Astrocyte (in vitro differentiated cells and primary cell): ENCODE measurements at places on chromosomes 16 and 17. TPM values are rescaled to one million over a fixed set of nuclear protein-coding genes. Genes with fewer than 3 reads are reported as not detected.
A peak's percentile ranks its signal among the peaks of the same experiment; 100 is the strongest.

- DNase-seq = no peak
These were observed 12.9 kb upstream of the PRSS54 start for GRCh38 chr16:58307583-58308312.

GRCh38 chr17:799261-799660 is 17.1 kb downstream of the MRM3 start:
- DNase-seq = no peak

DNA sequence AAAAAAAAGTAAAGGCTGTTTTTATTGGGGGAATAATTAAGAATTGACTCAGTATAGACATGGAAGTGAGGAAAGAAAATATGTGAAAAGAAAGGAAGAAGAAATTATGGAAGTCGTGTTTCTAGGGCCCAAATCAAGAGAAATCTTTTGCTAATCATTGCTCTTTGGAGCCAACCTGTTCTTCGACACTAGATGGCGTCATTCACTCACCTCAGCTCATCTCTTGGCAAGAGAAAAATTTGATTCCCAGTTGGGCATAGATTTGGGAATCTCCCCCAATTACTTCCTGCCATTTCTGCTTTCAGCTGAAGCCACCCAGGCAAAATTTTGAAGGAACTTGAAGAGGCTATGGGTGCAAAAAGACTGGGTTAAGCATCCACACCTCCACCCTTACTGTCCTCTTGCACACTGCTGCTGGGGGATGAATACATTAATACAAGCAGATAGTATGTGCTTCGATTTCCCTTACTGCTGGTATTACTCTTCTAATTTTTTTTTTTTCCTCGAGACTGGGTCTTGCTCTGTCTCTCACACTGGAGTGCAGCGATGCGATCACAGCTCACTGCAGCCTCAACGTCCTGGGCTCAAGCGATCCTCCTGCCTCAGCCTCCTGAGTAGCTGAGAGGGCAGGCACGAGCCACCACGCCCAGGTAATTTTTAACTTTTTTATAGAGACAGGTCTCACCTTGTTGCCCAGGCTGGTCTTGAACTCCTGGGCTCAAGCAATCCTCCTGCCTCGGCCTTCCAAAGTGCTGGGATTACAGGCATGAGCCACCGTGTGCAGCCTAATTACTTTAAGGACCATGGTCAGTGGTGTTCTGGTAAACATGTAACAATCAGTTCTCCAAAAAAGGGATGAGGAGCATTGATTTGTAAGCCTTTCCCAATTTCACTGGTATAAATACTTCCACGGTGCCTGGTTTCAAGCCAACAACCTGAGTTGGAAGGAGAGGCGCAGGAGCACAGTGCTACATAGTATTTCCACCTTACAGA is 13.5 kb downstream of the PSMD7 start:
- DNase-seq = peak; percentile 25

SOCS3 gene
- 13.4 and 16.7 TPM in 2 replicates for total RNA-seq

DNA sequence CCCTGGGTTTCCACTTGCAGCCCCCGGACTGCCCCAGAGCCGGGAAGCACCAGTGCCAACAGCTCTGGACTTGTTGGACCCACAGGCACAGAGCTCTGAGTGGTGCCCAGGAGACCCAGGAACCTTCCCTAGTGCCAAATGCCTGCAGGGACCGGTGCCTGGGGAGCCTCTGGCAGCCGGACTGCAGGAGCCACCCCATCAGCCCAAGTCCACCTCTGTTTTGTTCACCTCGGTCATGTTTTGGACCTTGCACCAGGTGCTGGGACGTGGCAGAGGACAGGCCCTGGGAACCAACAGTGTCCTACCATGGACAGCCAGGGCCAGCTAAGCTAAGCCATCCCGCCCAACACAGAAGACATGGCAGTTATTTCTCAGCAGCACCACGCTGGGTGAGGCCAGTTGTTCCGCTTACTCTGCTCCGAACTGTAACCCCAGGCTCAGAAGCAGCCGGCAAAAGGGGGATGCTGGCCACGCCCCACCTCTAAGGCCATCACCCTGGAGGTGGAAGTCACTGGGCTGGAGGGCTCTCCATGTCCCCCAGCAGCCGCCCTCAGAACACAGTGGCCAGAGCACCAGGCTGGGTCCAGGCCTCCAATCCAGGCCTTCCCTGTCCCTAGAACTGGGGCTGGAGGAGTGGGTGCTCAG is 79.8 kb downstream of the AMFR start:
- no peak for DNase-seq
